Activated CD4-positive, alpha-beta T cell treated with anti-CD3 and anti-CD28 coated beads for 36 hours (primary cell): ENCODE measurements at places on chromosomes 13 and 19. TPM values are rescaled to one million over a fixed set of nuclear protein-coding genes. Genes with fewer than 3 reads are reported as not detected.
A peak's percentile ranks its signal among the peaks of the same experiment; 100 is the strongest.

GRCh38 chr13:43959291-43959690 is 79.6 kb downstream of the LACC1 start:
- no peak for DNase-seq

DNA sequence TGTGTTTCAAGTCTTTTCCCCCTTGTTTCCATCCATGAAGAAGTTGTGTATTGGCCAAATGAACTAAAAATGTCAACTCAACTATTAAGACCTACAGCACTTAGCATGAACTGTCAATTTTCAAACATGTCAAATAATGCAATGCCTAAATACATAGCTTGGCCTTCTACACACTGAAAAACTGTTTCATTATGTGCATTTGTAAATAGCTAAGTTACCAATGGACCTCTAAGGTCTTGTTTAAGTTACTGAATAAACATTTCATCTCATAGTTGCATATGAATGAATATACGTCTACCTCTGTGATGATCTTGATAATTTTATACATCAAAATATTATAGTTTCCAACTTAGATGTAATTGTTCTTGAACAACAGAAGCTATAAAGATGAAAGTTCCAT is 744.5 kb downstream of the EFNB2 start:
- DNase-seq: no peak

- DNase-seq: peak; percentile 55
These were observed 34.7 kb downstream of the BRD4 start for GRCh38 chr19:15297416-15298224.

DNA sequence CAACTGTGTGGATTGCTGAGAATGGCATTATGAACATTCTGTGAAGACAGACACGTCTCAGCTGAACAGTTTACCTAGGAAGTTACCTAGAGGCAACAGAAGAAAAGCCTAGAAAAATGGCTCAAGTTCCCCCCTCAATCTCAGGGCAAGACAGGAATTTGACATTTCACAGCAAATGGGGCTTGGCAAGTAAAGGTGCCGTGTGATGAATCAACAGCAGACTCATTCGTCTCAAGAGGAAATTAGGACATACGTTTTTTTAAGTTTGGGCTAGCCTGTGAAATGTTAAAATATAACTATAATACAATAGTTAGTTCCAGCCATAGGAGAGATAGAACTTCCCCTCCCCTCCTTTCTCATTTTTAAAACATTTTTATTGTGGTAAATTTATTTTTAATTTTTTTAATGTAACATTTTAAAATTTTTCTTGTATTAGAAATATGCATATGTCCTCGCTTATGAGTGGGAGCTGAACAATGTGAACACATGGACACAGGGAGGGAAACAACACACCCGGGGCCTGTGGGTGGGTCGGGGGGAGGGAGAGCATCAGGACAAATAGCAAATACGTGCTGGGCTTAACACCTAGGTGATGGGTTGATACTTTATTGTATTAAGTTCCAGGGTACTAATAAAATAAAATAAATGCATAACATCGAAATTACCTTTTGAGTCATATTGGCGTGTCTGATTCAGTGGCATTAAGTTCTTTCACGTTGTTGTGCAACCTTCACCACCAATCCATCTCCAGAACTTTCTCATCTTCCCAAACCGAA is 116.0 kb downstream of the COL4A2 start:
- no peak for DNase-seq

- no peak for DNase-seq
These were observed 2166.4 kb downstream of the PCDH9 start for GRCh38 chr13:65063753-65064152.

- DNase-seq: no peak
These were observed 316.9 kb downstream of the MTUS2 start for GRCh38 chr13:29137016-29137415.

DNA sequence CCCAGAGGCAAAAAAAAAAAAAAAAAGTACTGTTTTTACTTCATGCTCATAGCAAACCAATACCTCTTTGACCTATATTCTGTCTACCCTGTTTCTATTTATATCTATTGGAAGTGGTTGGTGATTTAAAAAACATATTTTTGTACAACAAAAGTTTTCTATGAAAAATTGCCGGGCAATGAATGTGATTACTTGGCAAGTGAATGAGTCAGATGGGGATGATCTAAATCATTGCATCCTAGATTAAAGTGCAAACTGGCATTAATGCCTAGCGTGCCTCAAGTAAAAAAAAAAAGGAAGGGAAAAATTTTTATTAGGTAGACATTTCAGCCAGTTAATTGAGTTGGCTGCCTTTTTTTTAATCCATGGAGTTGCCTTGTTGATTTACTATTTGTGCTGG is 500.6 kb downstream of the KCTD12 start:
- DNase-seq: no peak

- no peak for DNase-seq
These were observed 33.2 kb downstream of the RAB20 start for GRCh38 chr13:110528371-110528770.

- no peak for DNase-seq
These were observed 1.2 kb upstream of the EFNA2 start for GRCh38 chr19:1284293-1284978.

DNA sequence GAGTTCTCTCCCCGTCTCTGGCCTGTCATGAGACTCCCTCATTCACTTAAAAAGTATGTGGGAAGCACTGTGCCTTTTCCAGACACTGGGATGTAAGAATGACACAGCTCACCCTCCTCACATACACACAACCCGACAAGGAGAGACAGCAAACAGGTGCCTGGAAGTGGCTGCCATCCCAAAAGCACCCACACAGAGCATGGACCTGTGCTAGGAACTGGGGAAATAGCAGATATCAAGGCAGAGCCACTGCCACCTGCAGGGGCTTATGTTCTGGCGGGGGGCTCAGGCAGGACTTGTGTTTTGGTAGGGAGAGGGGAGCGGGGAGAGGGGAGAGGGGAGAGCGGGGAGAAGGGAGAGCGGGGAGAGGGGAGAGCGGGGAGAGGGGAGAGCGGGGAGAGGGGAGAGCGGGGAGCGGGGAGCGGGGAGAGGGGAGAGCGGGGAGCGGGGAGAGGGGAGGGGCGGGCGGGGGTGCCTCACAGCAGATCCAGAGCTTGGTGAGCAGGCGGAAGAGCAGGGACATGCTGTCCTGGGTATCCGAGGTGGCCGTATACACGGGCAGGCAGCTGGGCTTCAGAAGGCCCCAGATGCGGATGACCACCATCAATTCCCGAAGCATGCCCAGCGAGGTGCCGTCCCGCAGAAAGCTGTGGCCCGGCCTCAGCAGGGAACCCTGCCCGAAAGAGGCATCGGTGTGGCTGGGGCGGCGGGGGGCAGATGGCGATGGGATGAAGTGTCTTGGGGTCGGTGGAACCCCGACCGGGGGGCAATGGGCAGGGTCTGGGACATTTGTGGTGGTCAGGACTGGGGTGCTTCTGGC is 12.2 kb downstream of the CFD start:
- no peak for DNase-seq

DNA sequence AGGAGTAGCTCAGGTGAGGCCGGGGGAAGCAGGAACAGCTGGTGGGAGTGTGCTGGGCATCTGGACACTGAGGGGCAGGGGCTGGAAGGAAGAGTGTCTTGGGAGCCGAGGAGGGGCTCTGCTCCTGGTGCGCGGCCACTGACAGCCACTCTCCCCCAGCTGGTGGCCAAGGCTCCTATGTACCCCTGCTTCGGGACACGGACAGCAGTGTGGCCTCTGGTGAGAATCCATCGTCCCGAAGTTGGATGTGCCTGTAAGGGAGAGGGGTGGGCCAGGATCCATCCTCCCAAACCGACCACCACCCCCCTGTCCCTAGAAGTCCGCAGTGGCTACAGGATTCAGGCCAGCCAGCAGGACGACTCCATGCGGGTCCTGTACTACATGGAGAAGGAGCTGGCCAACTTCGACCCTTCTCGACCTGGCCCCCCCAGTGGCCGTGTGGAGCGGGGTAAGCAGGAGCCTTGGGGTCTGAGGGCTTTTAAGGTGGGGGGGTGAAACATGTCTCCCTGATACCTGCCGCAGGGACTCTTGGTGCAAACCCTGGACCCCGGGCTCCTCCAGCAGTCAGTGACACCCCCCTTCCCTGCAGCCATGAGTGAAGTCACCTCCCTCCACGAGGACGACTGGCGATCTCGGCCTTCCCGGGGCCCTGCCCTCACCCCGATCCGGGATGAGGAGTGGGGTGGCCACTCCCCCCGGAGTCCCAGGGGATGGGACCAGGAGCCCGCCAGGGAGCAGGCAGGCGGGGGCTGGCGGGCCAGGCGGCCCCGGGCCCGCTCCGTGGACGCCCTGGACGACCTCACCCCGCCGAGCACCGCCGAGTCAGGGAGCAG is 2.0 kb upstream of the USF2 start:
- peak; percentile 8 for DNase-seq

DNA sequence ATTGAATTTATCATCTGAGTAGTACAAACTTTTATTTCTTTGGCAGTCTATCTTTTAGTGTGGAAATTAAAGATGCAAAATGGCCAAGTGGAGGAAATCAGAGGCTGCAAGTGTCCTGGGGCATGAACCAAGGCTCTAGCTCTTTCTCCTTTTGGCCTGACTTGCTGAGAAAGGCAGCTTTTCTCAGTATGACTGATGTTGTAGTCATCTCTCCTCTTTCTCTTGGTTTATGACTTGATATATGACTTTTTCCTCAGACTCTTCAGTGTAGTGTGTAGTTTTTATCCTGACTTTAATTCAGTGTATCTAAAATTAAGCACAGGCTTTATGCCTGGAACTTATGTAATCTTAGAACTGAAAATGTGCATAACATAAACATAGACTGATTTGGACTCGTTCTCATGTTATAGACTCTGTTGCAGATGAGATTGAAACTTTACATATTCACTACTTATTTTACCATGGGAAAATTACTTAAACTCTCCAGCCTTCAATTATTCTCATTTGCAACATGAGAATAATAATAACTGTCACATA is 65.7 kb downstream of the SLITRK5 start:
- no peak for DNase-seq

- peak; percentile 65 for DNase-seq
These were observed 40.3 kb upstream of the USPL1 start for GRCh38 chr13:30577401-30577852.

DNA sequence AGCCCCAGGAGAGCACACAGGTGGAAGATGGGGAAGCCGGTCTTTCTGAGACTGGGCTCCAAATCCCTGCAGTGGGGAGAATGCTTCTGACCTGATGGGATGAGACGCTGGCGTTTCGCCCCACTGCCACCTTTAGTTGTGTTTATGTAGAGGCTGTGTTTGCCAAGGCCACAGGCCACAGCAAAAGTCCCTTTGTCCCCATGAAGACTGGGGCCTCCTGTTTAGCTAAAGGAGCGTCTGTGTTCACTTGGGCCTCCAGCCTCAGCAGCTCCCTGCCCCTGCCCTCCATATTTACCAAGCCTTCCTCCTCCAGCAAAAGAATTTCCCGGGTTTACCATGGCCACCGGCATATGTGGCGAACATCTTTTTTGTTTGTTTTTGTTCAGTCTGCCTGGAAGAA is 10.4 kb upstream of the KLK14 start:
- DNase-seq: no peak

- no peak for DNase-seq
These were observed 6.5 kb upstream of the PTOV1 start for GRCh38 chr19:49844138-49845095.

DNA sequence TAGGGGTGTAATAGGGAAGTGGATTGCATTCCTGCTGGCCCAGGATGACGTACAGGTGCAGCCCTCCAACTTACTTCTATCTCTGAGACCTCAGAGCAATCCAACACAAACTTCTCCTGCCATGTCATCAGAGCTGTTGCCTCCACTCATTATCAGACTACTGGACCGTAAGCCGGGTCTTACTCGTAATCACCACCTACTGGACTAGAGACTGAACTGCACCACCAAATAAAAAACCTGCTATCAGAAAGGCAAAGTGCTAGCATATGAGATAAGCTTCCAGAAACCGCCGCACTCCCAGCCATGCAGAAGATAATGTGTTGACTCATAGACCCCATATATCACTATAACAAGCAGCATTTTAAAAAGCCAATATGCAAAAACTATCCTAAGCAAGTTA is 102.0 kb downstream of the SLITRK1 start:
- DNase-seq: no peak

DNA sequence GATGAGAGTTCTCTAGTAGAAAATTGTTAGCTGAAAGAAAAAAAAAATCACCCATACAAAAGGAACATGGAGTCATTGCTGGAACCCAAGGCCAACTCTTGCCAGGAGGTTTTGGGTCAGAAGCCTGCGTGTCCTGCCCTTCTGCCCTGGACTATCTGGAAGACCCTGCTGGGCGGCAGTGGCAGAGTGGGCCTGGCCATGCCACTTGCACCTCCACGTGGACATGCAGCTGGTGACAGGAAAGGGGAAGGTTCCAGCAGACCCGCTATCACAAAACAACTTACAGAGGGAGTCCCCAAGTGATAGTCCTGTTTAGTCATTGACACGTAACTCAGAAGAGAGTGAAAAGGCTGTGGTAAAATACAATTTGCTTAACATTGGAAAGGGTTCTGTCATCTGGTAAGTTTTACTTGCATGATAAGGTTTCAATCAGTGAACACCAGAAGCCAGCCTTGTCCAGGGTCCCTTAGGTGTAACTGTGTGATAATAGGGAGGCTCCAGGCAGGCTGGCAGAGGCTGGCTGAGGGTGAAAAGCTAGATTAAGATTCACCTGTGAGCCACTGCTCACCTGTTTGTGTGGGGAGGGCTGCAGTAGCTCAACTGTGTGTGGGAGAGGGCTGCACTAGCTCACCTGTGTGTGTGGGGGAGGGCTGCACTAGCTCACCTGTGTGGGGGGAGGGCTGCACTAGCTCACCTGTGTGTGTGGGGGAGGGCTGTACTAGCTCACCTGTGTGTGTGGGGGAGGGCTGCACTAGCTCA is 47.8 kb downstream of the COL4A2 start:
- DNase-seq: no peak

DNA sequence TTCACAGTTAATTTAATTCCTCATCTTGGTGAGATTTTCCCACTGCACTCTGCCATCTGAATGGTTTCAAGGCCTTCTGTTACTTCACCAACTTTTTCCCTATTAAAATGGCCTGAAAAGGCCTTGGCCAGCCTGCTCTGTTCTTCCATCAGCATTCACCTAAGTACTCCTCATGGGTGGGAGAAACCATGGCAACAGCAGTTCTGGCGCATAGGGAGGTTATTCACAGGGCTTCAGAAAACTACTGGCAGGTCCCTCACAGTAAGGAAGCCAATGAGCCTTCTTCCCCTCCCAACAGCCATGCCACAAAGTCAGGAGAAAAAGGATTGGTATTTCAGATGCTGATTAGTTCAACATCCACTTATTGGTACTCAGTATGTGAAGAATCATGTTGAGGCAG is 17.2 kb upstream of the GJB2 start:
- DNase-seq: no peak

Gene ACP7
- not detected for total RNA-seq

Gene CCL25
- 0.26 TPM for total RNA-seq

Gene LGALS14
- total RNA-seq: 1.4 TPM

Gene NLRP7
- total RNA-seq: not detected

Gene GIPR
- 5.9 TPM for total RNA-seq

Gene ZNF578
- total RNA-seq: 1.1 TPM

Gene ZNF177
- total RNA-seq: 1.0 TPM

Gene B3GNT8
- total RNA-seq: 0.41 TPM

Gene AMER2
- total RNA-seq: not detected
